ENCODE measurements at places on chromosomes 5 and 9.

- DNase-seq: no peak
These were observed 923 bp downstream of the RECK start for GRCh38 chr9:36037549-36038122.

DNA sequence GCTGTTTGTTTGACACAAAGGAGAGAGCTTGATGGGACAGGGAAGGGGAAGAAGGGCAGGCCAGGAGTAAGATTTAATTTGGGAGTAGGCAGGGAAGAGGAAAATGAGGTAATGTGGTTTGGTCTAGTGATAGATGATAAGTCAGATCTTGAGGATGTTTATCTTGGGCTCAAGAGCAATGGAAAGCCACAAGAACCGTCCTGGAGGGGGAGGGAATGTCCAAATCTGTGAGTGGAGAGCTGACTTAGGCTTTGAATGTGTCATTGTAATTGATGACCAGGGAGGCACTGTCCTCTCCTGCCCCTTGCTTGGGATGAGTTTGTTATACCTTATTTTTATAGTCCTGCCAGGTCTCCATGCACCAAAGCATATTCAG lies 37.5 kb downstream of the MAMDC2 start:
- no peak for DNase-seq

DNA sequence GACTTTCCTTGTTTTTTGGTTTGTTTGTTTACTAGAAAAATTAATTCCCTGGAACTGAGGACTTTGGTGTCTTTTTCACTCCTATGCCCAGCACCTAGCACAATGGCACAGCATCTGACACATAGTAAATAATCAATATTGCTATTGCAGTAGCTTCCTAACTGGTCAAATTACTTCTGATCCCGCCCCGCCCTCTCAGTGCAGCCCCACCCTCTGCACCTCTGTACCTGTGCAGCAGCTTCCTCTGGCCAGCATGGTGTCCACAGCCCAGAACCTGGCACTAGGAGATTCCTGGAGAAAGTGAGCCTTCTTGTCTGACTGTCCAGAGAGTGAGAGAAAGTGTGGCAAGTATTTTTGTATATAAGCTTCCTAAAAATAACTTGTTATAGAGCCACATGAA lies 343.2 kb downstream of the ZNF608 start:
- DNase-seq: no peak

GRCh38 chr9:121772600-121773285 lies 121.3 kb downstream of the DAB2IP start:
- DNase-seq: no peak

DNA sequence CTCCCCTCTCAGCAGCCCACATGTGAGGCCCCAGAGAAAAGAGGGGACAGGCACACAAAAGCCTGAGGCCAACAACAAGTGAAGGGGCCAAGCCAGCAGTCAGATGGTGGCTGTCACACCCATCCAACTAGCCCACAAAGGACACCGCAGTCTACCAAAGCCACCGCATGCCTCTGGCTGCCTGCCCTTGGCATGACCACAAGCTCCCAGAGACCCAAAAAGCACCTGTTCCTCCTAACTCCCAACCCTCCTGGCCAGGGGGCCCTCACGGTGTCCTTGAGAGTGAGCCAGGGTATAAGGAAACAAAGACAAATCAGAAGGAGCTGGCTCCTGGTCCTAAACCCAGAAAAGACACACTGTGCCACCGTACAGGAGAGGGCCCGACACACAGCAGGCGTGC lies 77.8 kb upstream of the LRRTM2 start:
- no peak for DNase-seq

DNA sequence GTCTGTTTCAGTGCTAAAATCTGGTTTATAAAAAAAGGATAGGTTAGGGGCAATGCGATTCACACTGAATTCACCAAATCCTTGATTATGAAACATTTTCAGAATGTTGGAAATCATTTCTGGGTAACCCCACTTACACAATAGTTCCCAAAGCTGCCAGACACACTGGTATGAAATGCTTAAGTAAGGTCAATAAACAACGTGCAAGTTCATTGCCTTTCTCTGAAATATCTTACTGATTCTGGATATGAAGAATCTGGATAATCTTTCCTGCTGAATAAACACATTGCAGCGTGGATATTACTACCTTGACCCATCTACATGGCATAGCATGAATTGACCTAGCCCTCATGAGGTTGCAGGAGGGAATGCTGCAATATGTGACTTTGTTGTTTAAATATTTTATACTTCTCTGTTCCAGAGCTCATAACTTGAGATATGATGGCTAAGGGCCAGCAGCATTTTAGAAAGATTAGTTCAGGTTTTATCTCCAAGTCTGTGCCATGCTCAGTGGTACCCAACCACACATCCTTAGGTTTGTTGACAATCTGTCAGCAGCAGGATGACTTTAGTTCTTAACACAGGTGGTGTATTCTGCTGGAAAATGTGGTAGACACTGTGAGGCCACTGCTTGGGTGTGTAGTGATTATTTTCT lies 121.0 kb downstream of the NREP start:
- no peak for DNase-seq

- DNase-seq: no peak
These were observed 10.5 kb downstream of the GRAMD2B start for GRCh38 chr5:126433701-126434100.

GRCh38 chr9:75921391-75922127 lies 31.1 kb downstream of the PCSK5 start:
- DNase-seq: no peak

DNA sequence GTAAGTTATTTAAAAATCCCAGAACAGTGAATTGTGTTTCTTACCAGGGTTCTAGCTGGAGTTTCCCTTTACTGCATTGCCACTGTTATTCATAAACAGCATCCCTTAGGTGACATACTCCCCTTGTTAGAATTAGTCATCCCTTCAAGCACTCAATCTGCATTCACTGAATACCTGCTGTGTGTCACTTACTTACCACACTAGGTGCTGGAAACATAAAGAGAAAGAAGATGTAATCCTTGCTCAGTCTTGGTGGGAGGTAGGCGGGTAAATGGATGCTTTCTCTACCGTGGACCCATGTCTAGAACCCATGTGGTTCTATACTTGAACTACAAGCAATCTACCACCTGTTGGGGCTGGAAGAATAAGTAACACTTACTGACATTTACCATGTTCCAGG lies 371.6 kb downstream of the KDM4C start:
- no peak for DNase-seq

DNA sequence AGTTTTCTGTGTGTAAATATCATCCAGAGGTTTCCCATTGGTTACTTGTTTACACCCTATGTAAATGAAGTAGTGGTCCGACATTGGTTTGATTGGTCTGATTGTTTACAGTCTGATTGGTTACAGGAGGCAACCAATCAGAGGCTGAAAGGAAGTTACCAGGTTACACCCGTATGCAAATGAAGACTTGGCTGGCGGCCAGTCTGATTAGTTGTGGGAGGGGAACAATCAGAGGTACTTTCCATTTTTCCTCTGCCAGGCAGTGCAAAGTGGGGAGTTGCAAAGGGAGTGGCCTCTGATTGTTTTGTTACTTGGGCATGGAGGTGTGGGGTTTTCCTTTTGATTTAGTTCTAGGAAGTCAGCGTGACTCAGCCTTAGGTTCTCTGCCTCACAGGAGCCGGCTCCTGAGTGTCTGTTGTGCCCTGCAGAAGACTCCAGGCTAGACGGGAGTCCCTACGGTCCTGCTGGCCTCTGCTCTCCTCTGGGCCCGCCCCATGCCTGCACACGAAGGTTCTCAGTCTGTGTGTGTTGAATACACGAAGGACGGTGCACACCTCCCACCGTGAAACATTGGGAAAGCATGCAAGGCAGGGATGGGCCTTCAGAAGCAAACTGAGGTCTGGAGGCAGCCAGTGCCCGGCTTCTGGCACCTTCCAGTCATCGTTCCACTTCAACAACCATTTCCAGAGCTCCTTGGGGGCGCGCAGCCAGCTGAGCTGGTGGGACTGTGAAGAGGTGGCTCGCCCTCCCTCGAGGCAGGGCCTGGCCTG lies 42.9 kb downstream of the OLFM1 start:
- no peak for DNase-seq

DNA sequence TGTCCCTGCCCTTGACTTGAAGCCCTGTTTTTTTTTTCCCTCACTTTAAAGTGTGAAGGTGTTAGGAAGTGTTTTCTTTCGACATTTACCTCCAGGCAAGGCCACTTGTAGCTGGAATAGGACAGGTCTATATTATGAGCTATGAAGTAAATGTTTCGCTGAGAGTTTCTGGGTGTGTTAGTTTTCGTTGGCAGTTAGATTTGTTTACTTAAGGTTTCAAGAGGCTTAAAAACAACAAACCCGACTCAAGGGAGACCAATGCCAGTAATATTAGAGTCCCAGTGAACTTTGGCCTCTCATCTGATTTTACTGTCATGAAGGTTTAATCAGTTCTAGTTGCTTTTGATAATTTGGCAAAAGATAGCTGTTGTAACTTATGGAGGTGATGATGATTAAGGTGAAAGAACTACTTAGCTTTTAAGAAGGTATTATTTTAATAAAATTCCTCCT lies 25.2 kb downstream of the OCLN start:
- no peak for DNase-seq

- DNase-seq: no peak
These were observed 6.2 kb upstream of the PRR7 start for GRCh38 chr5:177440211-177440989.

DNA sequence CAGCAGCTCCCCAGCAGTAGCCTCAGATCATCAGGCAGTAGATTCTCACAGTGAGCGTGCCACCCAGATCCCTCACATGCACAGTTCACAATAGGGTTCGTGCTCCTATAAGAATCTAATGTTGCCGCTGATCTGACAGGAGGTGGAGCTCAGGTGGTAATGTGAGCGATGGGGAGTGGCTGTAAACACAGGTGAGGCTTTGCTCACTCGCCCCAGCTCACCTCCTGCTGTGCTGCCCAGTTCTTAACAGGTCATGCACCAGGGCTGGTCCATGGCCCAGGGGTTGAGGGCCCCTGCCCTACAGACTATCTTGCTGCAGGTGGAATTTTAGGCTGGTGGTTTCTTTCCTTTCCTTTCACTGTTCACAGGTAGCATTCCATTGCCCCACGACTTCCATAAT lies 100.2 kb downstream of the MRPL36 start:
- DNase-seq: no peak
